ENCODE measurements at places on chromosomes 5 and 9. TPM values are rescaled to one million over a fixed set of nuclear protein-coding genes. Genes with fewer than 3 reads are reported as not detected.

SPZ1 gene
- not detected for total RNA-seq

MYORG gene
- 1.8 TPM for total RNA-seq

PNPLA7 gene
- 11.3 TPM for total RNA-seq

AOPEP gene
- total RNA-seq, result 55.3 TPM

SCGB3A2 gene
- not detected for total RNA-seq

SPATA9 gene
- total RNA-seq, result 1.4 TPM

TMEM141 gene
- 44.1 TPM for total RNA-seq

GLDC gene
- total RNA-seq, result 1.4 TPM

GPR150 gene
- total RNA-seq, result 0.23 TPM

GPR21 gene
- 3.0 TPM for total RNA-seq

GFI1B gene
- 3.1 TPM for total RNA-seq

PCDHGA3 gene
- 4.4 TPM for total RNA-seq

CAMSAP1 gene
- 19.7 TPM for total RNA-seq

FOXI1 gene
- total RNA-seq, result not detected

LRRC19 gene
- total RNA-seq, result not detected

ORM2 gene
- 0.57 TPM for total RNA-seq

PPIC gene
- 9.8 TPM for total RNA-seq

ERP44 gene
- 21.4 TPM for total RNA-seq

ZNF658 gene
- 5.2 TPM for total RNA-seq

MAPKAP1 gene
- 77.2 TPM for total RNA-seq

HTR1A gene
- total RNA-seq, result not detected

PPIP5K2 gene
- 64.4 TPM for total RNA-seq

GABRB2 gene
- total RNA-seq, result 10.8 TPM

PCDHAC2 gene
- total RNA-seq, result 5.8 TPM

CENPK gene
- total RNA-seq, result 16.3 TPM

ZCCHC7 gene
- total RNA-seq, result 36.1 TPM

MLANA gene
- not detected for total RNA-seq

CBY3 gene
- total RNA-seq, result not detected

TNFSF15 gene
- total RNA-seq, result 0.55 TPM

Measured in spleen (tissue), 13 donors.